ENCODE measurements at places on chromosomes 3 and 15.

- DNase-seq = peak; percentile 50
These were observed 125.3 kb upstream of the THBS1 start for GRCh38 chr15:39455471-39455991.

GRCh38 chr3:19425825-19426224, 277.5 kb downstream of the KCNH8 start:
- DNase-seq = no peak

DNA sequence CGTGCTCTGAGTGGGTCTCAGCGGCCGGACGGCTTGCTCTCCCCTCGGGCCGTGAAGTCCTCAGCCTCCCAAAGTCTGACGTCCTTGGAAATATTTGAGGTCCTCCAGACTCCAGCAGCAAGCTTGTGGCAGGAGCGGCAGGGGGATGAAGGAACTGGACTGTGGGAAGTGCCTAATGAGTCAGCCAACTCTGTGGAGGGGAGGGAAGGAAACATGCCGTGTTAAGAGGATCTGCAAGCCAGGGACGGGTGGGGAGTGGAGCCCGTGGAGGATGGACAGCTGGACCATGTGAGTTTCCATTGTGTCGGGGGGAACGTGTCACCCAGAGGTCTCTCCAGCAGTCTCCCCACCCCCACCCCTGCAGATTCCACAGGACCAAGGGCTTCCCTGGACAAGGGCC, 39.4 kb upstream of the IDH2 start:
- DNase-seq = no peak

DNA sequence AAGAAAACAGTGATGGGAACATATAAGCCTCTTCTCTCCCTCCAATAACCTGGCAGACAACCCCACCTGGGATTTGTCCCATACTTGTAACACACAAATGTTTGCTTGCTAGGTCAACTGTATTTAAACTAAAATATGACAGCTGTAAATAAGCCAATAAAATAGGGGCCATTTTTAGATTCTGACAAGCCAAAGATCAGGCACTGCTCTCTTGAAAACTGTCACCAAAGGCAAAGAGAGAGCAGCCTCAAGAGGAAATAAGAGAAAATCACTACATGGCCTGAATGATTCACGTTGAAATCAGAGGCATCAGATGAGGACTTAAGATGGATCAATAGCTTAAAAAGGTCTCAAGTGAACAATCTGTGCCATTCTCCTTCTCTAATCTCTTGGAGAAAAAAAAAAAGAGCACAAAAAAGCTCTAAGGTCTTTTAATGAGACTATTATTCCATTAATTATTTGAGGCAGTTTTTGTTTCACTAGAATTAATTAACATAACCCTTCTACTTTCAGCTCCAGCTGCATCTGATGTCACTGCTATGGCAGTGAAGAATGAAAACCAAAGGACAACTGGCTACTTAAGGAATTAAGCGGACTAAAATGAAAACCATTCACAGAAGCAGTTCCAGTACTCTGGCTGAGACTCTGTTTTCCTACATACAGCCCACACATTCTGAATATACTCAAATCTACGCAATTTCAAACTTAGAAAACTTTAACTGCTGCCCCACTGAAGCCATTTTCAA, 19.0 kb downstream of the MYO5A start:
- DNase-seq = no peak

- DNase-seq = no peak
These were observed 7.2 kb downstream of the GNL3 start for GRCh38 chr3:52693071-52693470.

GRCh38 chr3:31981206-31982181, at the start of the genes OSBPL10 and ZNF860:
Gene OSBPL10, minus strand, starts transcription at chr3:31981262. Its CDS starts 83 bp downstream, at chr3:31981179.
Gene ZNF860, plus strand, starts transcription at chr3:31981750. Its CDS starts 7,330 bp downstream, at chr3:31989080.
- peak; percentile 12 for DNase-seq

DNA sequence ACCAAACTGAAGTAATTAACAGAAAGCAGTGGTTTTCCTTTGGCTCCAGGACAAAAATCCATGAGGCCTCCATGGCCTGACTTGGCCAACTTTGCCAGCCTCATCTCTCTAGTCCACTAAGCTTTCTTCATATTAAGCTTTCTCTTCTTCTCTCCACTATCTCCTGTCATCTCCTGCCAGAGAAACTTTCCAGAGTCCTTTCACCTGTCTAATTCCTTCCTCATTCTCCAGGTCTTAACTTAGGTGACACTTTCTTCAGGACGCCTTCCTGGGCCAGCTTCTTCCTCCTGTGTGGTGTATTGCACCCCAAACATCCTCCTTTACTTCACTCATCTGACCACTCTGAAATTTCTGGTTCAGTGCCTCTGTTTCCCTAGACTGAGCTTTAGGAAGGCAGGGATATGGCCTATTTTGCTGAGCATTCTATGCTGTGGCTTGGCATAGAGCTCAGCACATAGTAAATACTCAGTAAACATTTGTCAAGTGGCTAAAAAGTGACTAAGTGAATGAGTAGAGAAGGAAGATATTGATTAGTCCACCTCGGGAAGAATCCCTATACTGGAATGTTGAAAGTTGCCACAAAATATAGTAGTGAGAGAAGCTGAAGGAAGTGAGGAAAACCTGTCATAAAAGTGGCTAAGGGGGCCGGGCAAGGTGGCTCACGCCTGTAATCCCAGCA, 34.6 kb upstream of the IGF2BP2 start:
- DNase-seq = no peak

- DNase-seq = no peak
These were observed 7.6 kb upstream of the MYO5C start for GRCh38 chr15:52303093-52303772.
